ENCODE measurements at places on chromosomes 2 and 18. TPM values are rescaled to one million over a fixed set of nuclear protein-coding genes. Genes with fewer than 3 reads are reported as not detected.

The C2orf74 gene
- 19.1 TPM for total RNA-seq

The ABCG5 gene
- not detected for total RNA-seq

The KLHL41 gene
- total RNA-seq: 0.81 TPM

DNA sequence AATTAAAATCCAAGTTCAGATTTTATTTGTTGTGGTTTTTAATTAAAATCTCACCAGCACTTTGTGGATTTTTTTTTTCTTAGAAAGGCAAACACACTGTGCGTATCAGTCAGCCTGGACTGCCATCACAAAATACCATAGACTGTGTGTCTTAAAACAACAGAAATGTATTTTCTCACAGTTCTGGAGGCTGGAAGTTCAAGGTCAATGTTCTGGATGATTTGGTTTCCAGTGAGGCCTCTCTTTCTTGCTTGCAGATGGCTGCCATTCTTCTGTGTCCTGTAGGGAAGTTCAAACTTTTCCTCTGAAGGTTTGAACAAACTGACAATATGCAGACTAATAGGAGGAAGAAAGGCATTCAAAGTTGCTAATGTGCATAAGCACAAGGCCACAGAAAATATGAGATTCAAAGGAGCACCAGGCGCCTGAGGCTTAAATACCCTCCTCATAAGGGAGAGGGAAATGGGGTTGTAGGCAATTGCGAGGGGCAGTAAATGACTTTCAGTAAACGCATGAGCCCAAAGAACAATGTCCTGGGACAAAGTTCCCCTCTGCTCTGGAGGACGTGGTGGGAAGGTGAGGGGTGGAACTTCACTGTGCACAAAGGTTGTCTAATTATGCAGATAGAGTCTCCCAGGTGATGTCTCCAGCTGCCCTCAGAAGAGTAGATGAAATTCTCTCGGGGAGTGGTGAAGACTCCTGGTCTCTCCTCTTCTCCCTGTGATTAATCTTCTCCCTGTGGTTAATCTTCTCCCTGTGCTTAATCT is 26.5 kb upstream of the KCNF1 start:
- DNase-seq: no peak

- no peak for DNase-seq
Measured at GRCh38 chr2:189854187-189854586, 69.9 kb downstream of the PMS1 start.

GRCh38 chr2:86138736-86139625 is 32.9 kb downstream of the PTCD3 start:
- no peak for DNase-seq

- no peak for DNase-seq
Measured at GRCh38 chr2:212535996-212536816, 2.4 kb downstream of the ERBB4 start.

Data from aorta (tissue), 5 donors.